ENCODE measurements at places on chromosomes 1 and 21.

DNA sequence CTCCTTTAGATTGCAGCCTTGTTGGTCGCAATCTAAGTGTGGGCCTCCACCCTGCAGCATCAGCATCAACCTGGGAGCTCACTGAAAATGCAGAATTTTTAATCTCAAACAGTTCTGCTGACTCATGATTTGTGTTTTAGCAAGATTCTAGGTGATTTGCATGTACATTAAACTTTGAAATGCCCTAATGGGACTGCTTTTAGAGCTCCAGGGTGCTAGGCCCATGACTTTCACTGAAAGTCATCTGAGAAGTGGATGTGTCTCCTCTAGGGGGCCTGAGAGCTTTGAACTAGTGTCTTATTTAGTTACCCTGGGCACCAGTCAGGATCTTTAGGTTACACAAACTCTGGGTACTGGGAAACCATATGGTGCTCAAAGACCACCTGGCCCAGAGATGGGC is 9.0 kb downstream of the TRIM67 start:
- DNase-seq: no peak

- DNase-seq: peak; percentile 25
These were observed 5.9 kb upstream of the SIPA1L2 start for GRCh38 chr1:232635778-232636356.

GRCh38 chr1:152313970-152314369 is 11.1 kb downstream of the FLG start:
- DNase-seq: no peak

DNA sequence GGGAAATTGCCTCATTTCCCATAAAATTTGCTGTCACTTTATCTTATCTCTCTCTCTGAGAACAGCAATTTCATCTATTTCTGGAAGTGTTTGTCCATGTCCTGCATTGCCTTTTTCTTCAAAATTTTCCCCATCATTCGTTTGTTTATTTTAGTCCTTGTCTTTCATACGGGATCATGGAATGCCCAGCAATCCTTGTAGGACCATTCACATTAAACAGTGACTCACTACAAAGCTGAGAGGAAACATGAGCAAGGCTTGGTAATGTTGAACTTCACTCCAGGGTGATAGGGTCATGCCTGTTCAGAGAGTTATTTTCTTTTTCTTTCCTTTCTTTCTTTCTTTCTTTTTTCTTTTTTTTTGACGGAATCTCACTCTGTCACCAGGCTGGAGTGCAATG is 32.2 kb upstream of the HNRNPU start:
- peak; percentile 81 for DNase-seq

DNA sequence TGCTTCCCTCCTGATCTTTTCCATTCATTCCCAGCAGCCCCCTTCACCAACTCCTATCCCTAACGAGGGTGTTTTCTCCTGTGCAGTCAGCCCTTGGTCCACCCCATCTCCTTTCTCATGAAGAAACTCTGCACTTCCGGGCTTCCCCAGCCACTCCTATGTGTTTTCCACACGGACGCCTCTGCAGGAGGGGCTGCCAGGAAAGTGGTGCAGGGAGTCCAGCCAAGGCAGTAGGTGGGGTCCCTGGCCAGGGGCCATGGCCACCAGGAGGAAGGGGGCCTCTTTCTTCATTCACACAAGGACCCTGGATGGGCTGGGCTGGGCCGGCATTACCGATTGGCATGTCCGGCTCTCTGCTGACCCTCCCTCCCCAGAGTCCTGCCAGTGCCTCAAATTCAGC is 72.8 kb upstream of the EFHD2 start:
- no peak for DNase-seq

- no peak for DNase-seq
These were observed 14.6 kb downstream of the AJAP1 start for GRCh38 chr1:4668743-4669700.

- DNase-seq: peak; percentile 52
These were observed 37.6 kb upstream of the CTBS start for GRCh38 chr1:84611796-84612195.

- DNase-seq: no peak
These were observed 308.8 kb downstream of the AJAP1 start for GRCh38 chr1:4963251-4963650.

GRCh38 chr1:181043025-181043888 is 9.5 kb downstream of the MR1 start:
- DNase-seq: peak; percentile 61

GRCh38 chr1:53572065-53572814 is 113.0 kb downstream of the DMRTB1 start:
- DNase-seq: peak; percentile 82

GRCh38 chr1:37157634-37158033 is 123.3 kb upstream of the GRIK3 start:
- no peak for DNase-seq

All from foreskin fibroblast (primary cell).